Naive B cell (primary cell): ENCODE measurements at places on chromosomes 12 and 14. TPM values are rescaled to one million over a fixed set of nuclear protein-coding genes. Genes with fewer than 3 reads are reported as not detected.

DNA sequence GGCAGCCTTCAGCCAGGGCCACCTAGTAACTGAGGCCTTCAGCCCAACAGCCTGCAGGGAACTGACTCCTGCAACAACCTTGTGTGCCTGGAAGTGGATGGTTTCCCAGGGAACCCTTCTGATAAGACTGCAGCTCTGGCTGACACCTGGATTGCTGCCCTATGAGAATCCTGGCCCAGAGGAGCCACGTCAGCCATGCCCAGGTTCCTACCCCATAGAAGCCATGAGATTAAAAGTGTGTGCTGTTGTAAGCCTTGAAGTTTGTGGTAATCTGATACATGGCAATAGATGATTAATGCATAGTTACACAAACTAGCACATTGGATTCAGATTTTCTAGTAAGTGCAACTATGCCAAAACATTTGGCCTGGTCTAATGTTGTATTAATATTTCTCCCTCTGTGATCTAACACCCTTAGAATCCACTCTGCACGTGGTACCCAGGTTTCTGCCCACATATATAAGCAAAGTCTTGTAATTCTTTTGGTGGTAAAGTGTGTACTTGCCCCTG lies 64.8 kb upstream of the BEGAIN start:
- DNase-seq, result no peak

- DNase-seq, result no peak
These were observed 159.2 kb downstream of the SYT1 start for GRCh38 chr12:79023784-79024183.

- DNase-seq, result no peak
These were observed 68.9 kb upstream of the BBS10 start for GRCh38 chr12:76417116-76417515.

AKAP5 gene
- 0.13 TPM for polyA plus RNA-seq

- DNase-seq, result no peak
These were observed 90.7 kb downstream of the SINHCAF start for GRCh38 chr12:31234955-31235867.

DNA sequence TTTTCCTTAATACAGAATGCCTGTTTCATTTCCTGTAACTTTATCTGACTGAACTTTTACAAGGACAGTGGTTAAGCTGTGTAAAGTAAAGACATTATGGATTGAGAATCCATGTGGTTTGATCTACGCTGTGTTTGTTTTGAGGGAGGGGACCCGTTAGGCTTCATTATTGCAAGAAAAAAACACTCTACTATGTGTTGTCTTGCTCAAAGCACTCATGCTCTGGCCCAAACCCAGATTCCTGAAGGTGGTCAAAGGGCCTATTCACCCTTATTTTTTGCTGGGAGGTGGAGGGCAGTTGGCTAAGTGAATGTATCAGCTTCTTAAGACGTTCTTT lies 11.9 kb downstream of the RNF10 start:
- no peak for DNase-seq

- peak; percentile 72 for DNase-seq
These were observed 1.6 kb upstream of the ASB2 start for GRCh38 chr14:93977790-93978581.

- DNase-seq, result no peak
These were observed 65.4 kb upstream of the DDX11 start for GRCh38 chr12:31008241-31008761.

DNA sequence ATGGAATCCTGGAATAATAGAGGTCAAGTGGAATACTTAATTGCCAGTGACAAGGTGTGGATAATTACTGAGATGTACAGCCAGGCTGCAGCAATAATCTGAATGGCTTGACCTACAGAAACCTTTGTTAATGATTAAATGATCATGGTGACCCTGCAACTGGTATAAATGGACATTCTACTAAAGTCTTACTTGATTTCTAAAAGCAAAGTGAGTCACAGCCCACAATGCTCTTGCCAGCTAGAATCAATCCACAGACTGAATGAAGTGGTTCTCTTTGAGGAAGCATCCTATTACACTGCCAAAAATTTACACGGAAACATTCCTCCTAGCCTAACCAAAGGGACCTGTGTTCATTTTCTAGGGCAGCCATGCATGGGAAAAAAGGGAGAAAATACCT lies 518.5 kb downstream of the SOX5 start:
- DNase-seq, result no peak

DNA sequence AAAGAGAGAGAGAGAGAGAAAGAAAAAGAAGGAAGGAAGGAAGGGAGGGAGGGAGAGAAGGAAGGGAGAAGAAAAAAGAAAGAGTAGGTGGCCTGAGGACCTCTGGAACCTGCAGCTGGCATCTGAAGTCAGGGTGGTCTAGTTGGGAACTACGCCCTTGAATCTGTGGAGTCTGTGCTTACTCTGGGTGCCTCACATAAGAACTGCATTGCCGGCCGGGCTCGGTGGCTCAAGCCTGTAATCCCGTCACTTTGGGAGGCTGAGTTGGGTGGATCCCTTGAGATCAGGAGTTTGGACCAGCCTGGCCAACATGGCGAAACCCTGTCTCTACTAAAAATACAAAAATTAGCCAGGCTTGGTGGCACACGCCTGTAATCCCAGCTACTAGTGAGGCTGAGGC lies 10.0 kb upstream of the NRDE2 start:
- no peak for DNase-seq

DPY19L2 gene
- not detected for polyA plus RNA-seq

DNA sequence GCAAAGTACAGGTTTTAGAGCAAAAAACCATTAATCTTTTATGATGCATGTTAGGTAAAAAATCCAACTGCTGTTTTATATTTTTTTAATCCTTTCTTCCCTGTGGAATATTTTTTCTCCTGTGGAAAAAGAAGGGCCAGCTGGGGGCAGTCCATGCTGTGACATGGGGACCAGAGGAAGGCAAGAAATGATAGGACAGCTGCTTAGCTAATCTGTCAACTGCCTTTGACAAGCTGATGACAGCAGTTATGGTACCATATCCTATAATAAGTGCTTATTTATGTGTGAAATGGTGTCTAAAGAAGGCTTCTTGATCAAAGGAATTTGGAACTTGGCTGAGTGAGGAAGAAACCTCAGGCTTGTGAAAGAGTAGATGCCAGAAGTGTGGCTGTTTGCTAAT lies 452.4 kb upstream of the NOVA1 start:
- no peak for DNase-seq

GRCh38 chr12:75568393-75568792 lies 57.0 kb upstream of the KRR1 start:
- no peak for DNase-seq
